ENCODE measurements at places on chromosomes 7 and 10.
A peak's percentile ranks its signal among the peaks of the same experiment; 100 is the strongest.

DNA sequence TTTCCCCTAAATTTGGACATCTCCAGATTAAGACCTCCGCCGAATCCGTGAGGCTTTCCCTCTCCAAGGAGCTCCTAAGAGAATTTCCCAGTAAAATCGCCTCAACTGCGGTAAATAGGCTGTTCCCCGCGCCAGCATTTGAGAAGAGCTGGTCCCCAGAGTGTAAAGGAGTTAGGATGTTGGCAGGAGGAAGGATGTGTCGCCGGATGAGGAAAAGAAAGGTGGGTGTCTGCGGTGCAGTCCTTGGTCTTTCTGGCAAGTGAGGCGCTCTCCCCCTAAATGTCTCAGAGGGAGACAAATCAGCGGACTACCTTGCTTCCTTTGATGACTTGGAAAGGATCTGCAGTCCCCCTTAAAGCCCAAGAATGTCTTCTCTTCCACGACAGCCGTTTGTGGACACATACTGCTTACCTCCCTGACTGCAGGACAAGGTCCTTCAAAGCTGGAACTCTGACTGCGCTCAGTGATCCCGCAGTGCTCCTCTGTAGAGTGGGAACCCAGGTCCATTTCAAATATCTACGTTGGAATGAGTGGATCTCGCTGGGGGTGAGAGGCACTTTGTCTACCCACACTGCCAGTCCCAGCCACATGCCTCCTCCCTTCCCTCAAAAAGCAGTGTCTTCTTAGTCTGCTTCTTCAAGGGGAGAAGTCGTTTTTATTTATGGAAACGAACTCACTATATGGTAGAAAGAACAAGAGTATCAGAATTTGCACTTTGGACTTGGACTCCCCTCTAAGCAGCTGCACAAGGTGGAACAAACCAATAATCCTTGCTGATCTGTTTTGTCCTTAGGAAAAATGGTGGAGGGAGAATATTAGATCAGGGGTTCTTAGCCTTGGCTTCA lies 1.1 kb upstream of the DLG5 start:
- no peak for DNase-seq

DNA sequence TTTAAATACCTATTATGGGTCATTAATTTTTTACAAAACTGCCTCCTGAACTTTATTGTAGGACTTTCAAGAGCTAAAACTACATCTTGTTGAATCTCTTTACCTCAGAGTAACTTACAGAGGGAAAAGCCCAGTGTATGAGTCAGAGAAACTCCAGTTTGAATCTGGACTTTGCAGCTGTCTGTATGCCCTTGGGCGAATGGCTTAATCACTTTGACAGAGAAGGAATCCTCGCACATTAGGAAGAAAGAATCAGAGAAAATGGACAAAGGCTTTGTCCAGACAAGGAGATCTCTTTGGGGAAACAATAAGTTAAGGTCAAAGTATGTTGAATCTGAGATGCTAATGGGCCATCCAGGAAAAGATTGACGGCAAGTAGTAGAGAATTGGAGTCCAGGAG lies 484.2 kb upstream of the CELF2 start:
- DNase-seq: no peak

GRCh38 chr7:27784399-27785053 lies 44.6 kb downstream of the TAX1BP1 start:
- no peak for DNase-seq

- DNase-seq: no peak
These were observed 36.4 kb upstream of the CD36 start for GRCh38 chr7:80601999-80602398.

- no peak for DNase-seq
These were observed 45.2 kb downstream of the HERPUD2 start for GRCh38 chr7:35649711-35650110.

DNA sequence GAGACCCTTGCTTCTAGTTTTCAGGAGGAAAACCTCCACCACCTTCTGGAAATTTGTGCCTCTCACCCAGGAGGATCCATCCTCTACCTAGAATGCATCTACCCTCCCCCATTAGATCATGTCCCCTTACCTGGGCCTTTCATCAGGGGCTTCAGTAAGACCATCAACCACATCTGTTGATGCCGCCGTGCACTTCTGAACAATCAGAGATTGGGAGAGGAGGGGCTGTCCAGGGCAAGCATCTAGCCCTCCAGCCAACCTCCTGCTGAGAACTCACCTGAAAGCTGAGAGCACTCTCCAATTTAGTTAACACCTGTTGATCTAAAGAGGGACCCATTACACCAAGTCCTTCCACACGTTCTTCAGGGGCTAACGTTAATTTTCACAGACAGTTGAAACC lies 57.6 kb upstream of the PIK3CG start:
- no peak for DNase-seq

GRCh38 chr7:90455163-90456030 lies 14.0 kb upstream of the PTTG1IP2 start:
- DNase-seq: no peak

- no peak for DNase-seq
These were observed 11.7 kb downstream of the MAP3K8 start for GRCh38 chr10:30445711-30446110.

DNA sequence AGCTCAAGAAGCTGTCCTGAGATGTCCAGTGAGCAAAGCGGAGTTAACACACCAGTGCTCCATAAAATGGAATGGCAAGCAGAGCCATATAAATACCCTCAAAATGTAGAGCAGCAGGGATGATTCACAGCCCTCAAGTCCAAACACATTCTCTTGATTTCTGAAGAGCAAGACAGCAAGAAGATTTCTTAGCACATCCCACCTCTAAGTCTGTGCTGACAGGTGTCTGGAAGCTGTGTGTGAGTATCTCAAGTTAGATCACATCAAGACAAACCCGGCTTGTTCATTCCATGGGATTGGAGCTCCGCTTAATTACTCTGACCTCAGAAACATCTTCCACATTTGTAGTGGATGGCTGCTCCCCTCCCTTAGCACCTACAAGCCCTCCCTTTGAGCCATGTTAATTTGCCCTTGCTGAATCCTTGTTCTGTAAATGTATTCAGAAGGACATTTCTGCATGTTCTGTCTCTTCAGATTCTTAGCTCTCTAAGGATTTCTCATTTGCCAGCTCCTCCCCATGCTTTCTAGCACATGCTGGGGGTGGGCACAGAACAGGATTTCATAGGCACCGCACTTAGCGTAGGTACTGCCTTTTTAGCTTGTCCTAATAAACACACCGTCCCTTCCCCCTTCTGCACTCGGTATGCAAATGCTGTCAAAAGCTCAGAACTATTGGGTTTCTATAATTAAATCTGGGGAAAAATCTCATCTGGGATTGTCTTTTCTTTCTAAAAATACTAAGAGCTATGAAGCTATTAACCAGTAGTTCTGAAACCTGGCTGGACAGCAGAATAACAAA lies 112.7 kb downstream of the CPXM2 start:
- no peak for DNase-seq

DNA sequence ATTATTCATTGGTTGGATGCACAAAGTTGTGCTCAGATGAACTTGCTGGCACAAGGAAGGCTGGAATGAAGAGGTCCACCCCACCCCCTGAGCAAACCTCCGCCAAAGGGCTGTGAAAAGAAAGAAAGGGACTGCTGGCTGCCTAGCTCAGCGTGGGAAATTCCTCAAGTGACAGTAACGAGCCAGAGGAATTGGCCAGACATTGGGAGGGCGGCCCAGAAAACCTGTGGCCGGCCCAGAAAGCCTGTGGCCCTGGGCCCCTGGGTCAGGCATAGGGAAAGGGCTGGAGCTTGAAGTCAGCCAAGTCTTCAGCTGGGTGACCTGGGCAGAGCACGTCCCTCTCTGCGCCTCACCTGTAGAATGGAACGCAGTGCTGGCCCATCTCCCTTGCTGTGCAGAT lies 30.6 kb upstream of the CTBP2 start:
- no peak for DNase-seq

- no peak for DNase-seq
These were observed 20.8 kb downstream of the BRAF start for GRCh38 chr7:140903741-140904480.

- DNase-seq: no peak
These were observed 14.0 kb upstream of the COL13A1 start for GRCh38 chr10:69787681-69788080.

- DNase-seq: no peak
These were observed 194.7 kb downstream of the BUB3 start for GRCh38 chr10:123348691-123349572.

GRCh38 chr7:143405173-143406001 lies 3.3 kb downstream of the EPHA1 start:
- DNase-seq: no peak

GRCh38 chr7:95318501-95319100 lies 5.7 kb downstream of the PON1 start:
- no peak for DNase-seq

DNA sequence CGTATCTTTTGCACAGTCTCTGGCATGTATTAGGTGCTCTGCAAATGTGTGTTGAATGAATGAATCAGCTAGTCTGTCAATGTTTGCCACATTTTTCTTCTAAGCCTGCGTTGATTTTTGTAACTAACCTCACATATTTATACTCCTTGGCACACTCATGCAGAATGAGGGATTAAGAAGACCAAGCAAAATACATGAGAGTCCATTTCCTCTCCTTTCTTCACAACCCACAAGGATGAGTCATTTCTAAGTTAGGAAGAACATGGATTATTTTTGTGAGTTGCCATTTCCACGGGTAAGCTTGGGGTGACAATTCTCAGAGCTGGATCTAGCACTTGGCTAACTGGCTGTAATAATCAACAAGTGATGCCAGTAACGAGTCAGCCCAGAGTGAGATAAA lies 158.8 kb downstream of the TWIST1 start:
- DNase-seq: no peak

DNA sequence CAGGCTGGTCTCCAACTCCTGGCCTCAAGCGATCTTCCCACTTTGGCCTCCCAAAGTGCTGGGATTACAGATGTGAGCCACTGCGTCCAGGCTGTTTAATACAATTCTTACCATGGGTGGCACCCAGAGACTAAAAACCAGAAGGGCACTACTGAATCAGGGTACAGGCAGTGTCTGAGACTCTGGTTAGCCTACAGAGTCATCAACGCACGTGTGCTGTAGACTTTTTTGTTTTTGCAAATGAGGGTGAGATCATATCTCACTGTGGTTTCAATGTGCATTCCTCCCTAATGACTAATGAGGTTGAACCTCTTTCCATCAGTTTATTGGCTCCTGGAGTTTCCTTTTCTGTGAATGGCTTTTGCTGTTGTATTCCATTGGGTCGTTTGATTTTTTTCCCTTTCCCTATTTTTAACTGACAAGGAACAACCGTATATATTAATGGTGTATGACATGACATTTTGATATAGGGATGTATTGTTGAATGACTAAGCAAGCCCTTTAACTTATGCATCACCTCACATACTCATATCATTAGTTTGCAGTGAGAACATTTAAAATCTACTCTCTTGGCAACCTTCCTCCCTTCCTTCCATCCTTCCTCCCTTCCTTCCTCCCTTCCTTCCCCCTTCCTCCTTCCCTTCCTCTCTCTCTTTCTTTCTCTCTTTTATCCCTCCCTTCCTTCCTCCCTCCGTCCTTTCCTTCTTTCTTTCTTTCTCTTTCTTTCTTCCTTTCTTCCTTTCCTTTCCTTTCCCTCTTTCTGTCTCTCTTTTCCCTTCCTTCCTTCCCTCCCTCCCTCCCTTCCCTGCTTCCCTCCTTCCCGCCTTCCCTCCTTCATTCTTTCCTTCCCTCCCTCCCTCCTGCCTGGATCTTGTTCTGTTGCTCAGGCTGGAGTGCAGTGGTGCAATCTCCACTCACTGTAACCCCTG lies 9.3 kb upstream of the TMEM270 start:
- DNase-seq: no peak

GRCh38 chr10:88186335-88186734 lies 322.9 kb downstream of the PTEN start:
- DNase-seq: no peak

- DNase-seq: no peak
These were observed 723.5 kb upstream of the POM121L12 start for GRCh38 chr7:52311886-52312285.

- DNase-seq: no peak
These were observed 73.2 kb downstream of the SRI start for GRCh38 chr7:88146616-88147015.

GRCh38 chr10:113096128-113096996 lies 146.3 kb downstream of the TCF7L2 start:
- no peak for DNase-seq

DNA sequence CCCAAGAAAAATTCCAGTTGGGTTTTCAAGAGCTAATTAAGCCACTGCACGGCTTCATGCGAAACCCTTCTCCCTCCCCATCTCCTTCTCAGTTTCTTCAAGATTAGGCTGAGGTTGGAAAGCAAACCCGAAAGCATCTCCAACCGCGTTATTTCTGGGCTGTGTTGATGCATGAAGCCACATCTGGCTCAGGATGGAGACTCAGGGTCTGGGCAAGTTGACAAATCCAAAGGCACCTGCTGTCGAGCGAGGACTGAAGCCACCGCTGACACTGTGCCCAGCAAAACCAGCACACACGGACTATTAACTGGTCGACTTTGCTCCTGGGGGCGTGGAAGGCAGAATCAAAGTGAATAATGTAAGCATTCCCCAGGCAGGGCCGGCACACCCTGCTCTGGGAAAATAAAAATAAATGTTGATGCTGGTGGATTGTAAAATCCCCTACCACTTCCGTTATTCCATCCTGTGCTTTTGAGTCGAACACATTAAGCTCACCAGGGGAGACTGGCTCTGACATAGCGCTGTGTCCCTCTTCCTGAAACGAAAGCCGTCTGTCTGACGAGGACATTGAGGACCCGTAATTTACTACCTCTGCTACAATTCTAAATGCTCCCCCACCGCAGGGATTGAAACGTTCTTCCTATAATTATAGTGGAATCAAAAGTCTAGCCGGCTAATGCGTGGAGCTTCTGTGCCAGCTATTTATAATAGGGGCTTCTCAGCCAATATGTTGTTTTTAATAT lies 269.8 kb downstream of the ADARB2 start:
- DNase-seq: no peak

DNA sequence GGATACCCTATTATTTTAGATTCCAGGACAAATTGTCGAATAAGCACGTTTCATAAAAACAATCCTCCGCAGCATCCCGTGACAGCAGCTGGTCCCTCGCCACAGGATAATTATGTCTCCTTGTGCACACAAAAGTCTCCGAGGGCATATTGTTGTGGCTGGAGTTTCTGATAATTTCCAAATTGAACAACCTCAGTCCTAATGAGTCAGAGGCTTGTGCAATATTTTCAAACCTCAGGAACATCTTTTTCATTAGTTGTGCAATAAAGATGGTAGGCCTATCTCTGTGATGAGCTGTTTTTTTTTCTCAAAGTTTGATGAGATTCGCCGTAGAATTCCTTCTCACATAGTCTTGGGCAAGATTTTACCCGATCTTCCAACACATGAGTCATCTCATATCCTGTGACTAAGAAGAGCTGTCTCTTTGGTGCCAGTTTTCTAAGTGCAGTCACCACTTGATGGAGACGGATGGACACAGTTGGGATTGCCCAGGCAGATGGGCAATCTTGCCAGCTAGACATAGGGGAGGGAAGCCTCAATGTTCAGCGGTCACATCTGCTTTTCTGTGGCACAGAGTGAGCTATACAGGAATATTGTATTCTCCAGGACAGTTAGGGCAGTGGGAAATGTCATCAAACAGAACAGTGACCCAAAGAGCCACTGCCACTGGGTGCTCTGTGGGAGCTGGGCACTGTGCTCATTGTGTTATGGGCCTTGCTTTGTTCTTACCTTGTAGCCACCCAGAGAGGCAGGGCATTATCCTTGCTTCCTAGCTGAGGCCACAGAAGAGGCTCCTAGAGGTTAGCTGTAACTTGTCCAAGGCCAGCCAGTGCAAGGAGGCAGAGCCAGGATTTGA lies 7.8 kb downstream of the HTRA1 start:
- peak; percentile 80 for DNase-seq
